A549 (cell line): ENCODE measurements at places on chromosomes 1 and 21.

- no peak for DNase-seq
Measured at GRCh38 chr1:168555508-168556046, 11.8 kb upstream of the XCL2 start.

DNA sequence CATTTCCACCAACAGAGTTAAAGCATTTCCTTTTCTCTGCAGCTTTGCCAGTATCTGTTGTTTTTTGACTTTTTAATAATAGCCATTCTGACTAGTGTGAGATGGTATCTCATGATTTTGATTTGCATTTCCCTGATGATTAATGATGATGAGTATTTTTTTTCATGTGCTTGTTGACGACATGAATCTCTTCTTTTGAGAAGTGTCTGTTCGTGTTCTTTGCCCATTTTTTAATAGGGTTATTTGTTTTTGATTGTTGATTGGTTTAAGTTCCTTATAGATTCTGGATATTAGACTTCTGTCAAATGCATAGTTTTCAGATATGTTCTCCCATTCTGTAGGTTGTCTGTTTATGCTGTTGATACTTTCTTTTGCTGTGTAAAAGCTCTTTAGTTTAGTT lies 37.9 kb upstream of the PALMD start:
- no peak for DNase-seq

DNA sequence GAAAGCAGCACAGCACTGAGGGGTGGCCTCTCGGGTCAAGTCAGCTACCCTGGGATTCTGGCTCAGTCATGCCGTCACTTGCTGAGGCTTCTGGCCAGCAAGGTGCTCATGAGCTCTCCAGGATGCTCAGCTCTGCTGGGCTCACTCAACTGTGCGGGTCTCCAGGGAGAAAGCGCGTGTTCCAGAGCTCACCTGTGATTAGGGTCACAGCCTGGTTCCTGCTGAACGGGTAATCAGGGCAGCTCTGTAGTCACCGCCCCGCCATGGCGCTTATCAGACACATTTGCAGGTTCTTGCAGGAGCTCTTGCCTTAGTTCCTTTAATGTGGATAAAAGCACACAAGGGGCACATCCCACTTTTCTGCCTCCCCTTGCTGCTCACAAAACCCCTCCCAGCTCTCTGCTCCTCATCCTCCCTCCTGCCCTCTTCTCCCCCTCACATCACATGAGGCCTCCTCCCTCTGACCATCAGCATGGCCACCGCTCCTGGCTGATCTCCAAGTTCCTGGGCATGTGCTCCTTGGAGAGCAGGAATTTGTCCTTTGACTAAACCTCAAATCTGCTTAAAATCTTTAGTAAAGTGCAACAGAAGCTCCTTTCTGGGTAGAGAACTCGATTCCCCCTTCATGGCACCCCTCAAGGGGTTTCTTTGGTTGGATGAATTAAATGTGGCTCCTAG lies 2.0 kb downstream of the PCP4 start:
- no peak for DNase-seq

- DNase-seq = no peak
Measured at GRCh38 chr21:37337831-37338230, 28.7 kb upstream of the DYRK1A start.

- no peak for DNase-seq
Measured at GRCh38 chr1:11157867-11158266, 31.3 kb upstream of the ANGPTL7 start.

GRCh38 chr1:206540044-206540780 lies 32.9 kb downstream of the RASSF5 start:
- no peak for DNase-seq

GRCh38 chr1:83693427-83694126 lies 305.4 kb downstream of the TTLL7 start:
- no peak for DNase-seq

DNA sequence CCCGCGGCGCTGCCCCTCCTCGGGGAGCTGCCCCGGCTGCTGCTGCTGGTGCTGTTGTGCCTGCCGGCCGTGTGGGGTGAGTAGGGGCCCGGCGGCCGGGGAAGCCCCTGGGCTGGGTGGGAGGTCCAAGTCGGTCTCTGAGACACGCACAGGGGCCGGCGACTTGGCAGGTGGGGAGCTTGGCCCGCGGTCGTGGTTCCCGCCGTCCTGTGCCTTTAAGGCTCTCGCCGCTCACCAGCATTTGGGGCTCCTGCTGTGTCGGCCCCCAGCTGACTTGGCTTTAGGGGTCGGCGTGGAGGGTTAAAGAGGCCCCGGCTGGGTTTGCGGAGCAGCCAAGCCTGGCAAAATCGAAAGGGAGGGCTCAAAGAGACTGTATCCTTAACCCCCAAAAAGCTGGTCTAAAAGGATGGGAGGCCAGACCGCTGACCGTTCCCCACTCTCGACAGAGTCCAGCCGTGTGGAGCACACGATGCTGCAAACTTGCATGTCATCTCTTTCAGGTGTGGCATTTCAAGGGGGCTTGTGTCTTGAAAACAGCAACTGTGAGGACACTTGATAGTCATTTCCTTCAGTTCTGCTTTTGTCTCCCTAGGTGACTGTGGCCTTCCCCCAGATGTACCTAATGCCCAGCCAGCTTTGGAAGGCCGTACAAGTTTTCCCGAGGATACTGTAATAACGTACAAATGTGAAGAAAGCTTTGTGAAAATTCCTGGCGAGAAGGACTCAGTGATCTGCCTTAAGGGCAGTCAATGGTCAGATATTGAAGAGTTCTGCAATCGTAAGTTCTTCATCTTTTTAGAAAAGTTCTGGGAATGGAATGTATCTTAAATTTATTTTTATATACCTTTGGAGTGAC lies 540 bp downstream of the CD55 start:
- DNase-seq = no peak
